ENCODE measurements at places on chromosomes 1 and 21.
A peak's percentile ranks its signal among the peaks of the same experiment; 100 is the strongest.

DNA sequence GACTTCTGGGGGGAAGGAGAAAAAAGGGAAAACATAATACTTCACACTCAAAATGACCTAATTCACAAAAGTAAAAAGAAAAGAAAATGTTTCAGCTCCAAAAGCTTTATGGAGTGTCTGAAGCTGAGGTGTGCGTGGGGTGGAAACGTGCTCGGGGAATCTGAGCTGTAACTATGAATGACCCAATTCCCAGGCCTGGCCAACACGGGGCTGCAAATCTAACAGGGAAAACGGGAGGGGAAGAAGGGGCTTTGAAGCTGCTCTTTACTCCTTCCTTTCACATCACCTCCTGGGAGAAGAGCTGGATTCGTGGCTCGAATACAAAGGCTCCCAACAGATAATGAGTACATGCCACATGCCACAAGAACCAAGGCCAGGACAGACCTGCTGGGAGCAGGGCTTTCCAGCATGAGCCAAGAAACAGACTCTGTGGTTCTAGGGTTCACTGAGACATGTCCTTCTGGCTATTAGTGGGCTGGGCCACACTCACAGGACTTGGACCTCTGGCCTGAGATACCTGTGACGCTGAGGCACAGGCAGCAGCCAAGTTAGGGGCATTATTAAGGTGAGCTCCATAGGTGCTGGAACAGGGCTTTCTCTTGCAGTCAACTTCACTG lies 51.5 kb downstream of the SLC66A1 start:
- no peak for DNase-seq

GRCh38 chr1:86939406-86939805 lies 25.0 kb downstream of the HS2ST1 start:
- no peak for DNase-seq

GRCh38 chr1:61742620-61743430 lies 545 bp downstream of the PATJ start:
- DNase-seq, result peak; percentile 16

GRCh38 chr21:37419228-37419906 lies 52.8 kb downstream of the DYRK1A start:
- DNase-seq, result no peak

DNA sequence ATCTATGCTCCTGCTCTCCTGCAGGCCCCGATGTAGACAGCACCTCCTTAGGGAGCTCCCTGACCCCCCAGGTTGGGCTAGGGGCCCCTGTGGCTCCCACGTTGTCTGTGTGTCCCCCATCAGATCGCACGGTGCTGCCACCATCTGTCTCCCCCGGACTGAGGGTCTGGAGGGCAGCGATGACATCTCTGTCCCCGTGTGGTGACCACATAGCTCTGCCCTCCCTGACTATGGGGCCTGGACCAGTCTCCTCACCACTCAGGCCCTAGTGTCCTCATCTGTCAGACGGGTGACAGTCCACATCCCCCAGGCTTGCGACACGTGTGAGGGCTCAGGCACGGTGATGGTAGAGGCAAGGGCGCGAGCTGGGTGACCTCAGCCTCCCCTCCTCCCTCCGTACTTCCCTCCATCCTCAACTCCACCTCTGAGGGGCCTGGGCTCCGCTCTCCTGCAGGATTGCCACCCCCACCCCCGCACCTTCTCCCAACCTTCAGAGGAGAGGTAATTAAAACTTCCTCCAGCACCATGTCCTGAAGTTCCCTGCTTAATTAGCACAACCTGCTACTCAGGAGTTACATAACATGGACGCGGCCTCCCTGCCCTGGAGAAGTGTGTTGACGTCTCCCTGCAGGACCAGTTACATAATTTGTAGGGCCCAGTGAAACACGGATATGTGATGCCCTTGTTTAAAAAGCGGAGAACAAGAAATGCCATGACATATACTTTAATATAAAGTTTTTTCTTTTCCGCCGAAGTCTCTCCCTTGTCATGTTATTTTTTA lies 288.2 kb downstream of the PTPRU start:
- DNase-seq, result no peak

- no peak for DNase-seq
Measured at GRCh38 chr1:4046836-4047461, 146.9 kb upstream of the C1orf174 start.

DNA sequence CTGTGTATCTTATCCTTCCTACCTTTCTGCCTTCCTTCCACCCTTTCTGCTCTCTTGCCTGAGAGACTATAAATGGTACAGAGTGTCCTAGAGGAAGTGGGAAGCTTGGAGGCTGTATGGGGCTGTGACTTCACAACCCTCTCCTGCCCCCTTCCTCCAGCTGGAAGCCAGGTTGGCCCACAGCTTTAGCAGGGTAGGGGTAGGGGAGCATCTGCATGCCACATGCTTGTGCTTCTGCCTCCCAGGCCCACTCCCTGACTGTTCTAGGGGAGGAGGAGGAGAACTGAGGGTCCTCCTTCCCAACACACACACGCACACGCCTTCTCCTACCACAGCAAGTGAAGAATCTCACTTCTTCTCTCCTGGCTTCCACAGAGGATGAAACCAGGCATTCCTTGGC lies 3.9 kb upstream of the SLC27A3 start:
- no peak for DNase-seq

- DNase-seq, result no peak
Measured at GRCh38 chr1:96544051-96544830, 177.3 kb upstream of the PTBP2 start.

DNA sequence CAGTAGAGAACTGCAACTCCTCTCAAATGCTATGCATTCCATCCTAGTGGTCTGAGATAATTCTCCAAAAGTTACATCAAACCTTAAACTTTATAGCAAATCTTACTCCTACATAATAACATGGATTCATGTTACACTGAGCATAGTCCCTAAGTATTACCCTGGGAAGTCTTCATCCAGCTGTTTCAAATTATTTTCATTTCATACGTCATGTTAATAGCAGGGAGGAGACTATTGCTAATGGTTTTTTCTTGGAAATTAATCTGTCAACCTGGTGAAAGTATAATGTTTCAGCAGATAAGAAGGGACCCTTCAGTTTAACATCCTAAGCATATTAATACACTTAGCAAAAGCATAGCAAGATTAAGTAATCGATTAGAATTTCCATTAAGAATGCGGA lies 318.1 kb downstream of the USP25 start:
- no peak for DNase-seq

DNA sequence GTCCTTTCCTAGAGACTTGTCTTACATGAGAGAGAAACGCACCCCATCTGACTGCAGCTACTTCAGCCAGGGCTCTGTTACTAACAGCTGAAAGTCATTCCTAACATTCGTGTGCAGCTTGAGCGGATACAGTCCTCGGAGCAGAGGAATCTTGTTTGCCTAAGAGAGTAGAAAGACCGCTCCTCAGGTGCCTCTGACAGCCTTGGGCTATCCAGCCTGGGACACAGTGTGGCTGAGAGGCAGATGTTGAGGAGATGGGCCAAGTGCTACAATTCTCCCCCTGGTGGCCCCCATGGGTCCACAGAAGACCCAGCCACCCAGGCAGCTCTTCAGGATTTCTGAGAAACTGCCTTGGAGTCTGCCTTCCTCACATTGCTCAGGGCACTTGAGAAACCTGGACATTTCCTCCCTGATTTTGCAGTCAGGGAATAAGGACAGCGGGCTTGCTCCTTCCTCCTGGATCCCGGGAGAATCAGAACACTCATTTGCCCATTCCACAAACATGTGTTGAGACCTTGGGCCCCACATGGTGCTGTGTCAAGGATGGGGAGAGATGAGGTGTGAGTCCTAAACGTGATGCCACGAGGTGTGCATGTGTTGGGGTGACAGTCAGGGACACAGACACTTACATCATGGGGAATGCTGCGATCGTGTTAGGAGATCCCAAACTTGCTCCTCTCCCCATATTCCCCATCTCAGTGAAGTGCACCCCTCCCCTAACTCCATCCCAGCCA lies 13.1 kb downstream of the TRIM62 start:
- no peak for DNase-seq

DNA sequence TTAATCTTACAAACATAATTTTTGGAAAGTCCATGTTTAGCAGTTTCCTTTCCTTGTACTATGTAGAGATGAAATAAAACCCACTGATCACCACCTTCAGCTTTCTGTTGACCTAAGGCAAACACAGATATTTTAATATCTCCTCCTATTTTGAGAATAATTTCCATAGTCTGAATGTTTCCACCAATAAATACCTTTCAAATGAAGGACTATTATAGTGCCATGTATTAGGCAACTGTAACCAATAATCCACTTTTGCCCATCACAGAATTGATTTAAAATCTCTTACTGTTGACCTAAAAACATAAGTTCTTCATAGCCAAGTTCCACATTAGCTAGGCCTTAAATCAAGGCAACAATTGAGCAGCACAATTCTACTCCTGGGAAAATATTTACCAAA lies 1.8 kb downstream of the CDC42BPA start:
- DNase-seq, result no peak

DNA sequence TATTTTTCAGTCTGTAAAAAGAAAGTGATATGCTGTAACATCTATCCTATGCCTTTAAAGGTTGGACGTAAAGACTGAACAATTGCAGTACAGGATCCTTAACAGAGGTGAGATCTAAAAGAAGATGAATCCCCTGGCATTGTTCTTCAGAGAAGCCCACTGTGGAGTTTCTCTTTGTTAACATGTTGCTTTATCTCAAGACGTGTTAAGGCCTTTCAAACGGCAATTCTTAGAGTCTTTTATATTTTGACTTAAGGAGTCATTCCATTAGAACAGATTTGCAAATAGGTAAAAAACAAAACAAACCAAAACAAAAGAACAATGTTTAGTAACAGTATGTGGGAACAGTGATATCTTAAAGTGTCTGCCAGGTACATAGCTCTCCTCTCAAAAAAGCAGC lies 225.1 kb upstream of the ZP4 start:
- DNase-seq, result no peak

- DNase-seq, result no peak
Measured at GRCh38 chr1:107198561-107198960, 57.7 kb downstream of the NTNG1 start.

- DNase-seq, result no peak
Measured at GRCh38 chr1:109823543-109824348, 60.0 kb upstream of the EPS8L3 start.

GRCh38 chr1:3869751-3870301 lies 12.6 kb downstream of the DFFB start:
- no peak for DNase-seq

DNA sequence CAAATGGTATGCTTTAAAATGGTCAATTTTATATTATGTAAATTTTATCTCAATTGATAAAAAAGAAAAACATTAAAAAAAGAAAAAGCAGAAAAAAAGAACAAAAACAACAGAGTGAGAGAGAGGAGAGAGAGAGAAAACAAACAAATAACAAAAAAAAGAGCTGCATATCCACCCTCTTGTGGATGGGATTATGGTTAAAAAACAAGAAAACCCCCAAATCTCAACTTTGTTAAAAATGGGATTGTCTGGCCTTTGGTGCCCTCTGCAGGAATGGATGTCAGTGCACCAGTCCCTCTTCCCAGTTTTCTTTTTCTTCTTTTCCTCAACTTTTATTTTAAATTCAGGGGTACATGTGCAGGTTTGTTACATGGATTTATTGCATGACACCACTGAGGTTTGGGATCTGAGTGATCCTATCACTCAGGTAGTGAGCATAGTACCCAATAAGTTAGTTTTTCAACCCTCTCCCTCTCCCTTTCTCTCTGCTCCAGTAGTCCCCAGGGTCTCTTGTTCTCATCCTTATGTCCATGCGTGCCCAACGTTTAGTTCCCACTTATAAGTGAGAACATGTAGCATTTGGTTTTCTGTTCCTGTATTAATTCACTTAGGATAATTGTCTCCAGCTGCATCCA lies 28.1 kb downstream of the RNF187 start:
- no peak for DNase-seq

DNA sequence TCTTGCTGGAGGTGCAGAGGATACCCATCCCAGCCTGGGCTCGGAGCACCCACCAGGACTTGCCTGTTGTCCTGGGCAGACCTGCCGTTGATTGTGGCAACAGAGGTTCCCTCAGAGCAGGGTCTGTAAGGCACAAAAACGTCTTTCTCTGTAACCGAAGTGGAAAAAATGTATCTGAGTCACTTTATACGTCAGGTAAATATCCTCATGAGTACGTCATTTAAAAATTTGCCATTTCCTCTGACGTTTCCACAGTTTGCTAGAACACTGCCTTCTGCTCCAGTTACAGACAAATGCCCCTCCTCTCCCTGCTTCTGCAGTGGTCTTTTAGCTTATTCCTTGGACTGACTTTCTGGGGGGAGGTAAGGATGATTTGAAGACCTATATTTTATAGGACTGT lies 326.8 kb downstream of the HHAT start:
- DNase-seq, result no peak

GRCh38 chr1:220151454-220151853 lies 57.5 kb downstream of the IARS2 start:
- no peak for DNase-seq

DNA sequence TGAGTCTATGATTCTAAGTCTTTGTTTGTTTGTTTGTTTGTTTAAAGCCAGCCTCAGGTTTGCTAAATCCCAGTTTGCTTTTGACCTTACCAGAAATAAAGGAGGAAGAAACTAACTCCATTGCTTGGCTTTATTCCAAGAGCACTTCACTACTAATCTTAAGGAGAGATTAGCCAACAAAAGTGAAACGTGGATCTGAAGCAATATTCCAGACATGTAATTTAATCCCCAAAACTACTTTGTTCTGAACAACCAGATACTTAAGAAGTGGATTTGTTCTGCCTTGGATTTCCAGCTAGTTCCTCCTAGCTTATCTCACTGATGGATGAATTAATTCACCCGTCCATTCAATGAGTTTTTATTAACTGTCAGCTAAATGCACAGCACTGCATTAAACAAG lies 15.9 kb upstream of the CEP350 start:
- DNase-seq, result no peak

Data from stimulated activated CD4-positive, alpha-beta T cell treated with anti-CD3 and anti-CD28 coated beads, Interleukin-1b, Interleukin-23, amount 100 ng/mL, for 4 hours (primary cell).